ENCODE measurements at places on chromosomes 3 and 15. TPM values are rescaled to one million over a fixed set of nuclear protein-coding genes. Genes with fewer than 3 reads are reported as not detected.

Gene FMN1
- 0.12 TPM for total RNA-seq

DNA sequence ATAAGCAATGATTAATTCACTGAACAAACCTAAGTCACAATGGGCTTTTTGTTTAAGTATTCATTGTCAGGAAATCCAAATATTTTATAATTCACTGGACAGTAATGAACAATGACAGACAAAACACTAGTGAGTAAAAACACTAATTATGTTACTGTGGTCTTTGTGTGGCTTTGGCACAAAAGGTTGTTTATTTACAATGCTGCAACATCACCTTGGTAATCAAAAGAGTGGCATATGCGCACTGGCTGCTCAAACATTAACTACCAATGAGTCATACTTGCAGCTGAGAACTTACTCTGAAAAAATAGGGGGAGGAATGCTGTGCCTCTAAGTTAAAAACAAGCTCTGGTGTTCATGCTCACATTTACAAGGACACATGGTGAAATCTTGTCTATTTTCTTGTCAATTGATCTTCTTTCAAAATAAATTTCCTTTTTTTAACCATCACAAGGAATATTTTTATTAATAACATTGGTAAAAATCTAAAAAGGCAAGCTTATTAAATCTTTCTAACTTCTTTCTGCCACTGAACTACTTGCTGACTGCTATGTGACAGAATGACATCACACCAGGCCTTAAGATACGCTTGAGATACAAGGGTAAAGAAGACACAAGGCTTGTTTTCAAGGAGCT, 85.2 kb upstream of the PPIB start:
- peak; percentile 13 for DNase-seq

Gene UQCRC1
- total RNA-seq = 211 TPM

Gene SLC12A1
- total RNA-seq = not detected

GRCh38 chr15:88563638-88564037, 17.2 kb upstream of the DET1 start:
- no peak for DNase-seq

DNA sequence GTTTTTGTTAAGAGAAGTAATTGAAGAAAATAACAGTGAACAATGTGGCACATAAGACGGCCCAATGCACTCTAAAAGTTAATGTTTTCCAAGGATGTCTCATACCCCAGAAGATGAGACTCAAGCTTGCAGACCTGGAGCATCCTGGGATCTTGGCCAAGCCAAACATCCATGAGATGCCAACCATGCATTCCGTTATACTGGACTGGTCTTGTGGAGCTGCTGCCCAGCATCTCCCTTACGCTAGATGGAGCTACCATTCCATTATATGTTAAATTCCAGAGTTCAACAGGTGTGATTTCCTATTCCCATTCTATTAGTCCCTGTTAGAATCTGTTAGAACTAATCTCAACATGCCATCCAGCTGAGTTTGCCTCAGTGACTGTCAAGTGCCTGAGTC, 181.8 kb downstream of the PDCD6IP start:
- no peak for DNase-seq

Gene AGTR1
- not detected for total RNA-seq

DNA sequence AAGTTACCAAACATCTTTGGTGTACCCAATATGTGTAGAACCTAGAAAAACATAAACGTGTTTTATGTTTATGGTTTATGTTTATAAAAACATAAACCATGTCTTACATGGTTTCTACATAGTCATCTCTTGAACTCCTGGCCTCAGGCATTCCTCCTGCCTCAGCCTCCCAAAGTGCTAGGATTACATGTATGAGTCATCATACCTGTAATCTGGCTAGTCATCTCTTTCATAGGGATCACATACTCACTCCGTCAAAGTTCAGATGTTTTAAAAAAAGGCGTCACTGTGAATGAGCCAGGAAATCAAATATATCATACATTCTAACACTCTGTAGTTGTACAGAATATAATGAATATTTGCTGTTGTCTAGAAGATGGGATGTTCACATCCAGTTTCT, 178.6 kb downstream of the CPNE4 start:
- no peak for DNase-seq

DNA sequence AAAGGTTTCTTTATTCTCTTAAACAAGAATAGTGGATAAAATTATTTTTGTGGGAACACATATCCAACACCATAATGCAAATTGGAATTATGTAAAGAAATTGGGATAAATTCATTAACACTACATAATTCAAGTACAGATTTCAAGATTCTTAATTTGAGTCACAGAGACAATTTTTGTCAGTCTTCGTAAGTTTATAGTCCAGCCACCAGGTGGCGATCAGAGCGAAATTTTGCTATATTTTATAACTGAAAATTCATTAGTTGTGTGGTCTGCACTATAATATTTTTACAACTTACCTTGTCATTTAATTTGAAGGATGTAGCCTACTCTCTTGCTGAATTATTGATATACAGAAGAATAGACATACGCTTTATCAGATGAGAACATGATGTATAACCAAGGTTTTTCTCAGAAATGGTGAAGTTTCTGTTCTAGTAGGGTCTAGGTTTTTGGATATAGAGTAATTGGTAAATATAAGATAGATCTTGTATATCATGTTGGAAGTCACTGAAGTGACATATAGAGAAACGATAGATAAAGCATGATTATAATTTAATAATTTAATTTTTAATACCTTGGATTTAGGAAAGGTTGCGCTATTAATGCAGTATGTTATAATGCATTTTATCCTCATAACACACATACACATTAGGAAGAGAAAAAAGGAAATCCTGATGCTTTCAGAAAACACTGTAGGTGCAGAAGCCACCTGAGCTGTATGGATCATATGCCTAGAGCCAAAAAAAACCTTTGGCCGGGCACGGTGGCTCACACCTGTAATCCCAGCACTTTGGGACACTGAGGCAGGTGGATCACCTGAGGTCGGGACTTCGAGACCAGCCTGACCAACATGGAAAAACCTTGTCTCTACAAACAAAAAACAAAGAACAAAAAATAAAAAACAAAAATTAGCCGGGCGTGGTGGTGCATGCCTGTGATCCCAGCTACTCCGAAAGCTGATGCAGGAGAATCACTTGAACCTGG, 31.7 kb downstream of the PLSCR4 start:
- DNase-seq = peak; percentile 60

DNA sequence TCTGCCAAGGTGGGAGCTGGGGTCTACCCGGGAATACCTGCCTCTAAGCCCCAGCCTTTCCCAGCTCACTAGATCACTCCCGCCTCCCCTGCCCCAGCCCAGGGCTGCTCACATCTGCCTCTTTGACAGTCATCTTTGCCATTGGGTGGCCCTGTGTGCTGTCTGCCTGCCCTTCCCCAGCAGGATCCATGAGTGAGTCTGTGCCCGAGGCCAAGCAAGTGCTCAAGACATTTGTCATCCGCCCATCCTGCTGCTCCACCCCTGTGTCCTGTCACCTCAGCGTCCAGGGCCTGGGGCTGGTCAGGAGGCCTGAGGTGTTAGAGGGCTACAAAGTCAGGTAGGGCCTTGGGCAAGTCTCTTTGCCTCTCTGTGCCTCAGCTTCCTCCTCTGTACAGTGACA, 89.4 kb downstream of the LSM3 start:
- no peak for DNase-seq

DNA sequence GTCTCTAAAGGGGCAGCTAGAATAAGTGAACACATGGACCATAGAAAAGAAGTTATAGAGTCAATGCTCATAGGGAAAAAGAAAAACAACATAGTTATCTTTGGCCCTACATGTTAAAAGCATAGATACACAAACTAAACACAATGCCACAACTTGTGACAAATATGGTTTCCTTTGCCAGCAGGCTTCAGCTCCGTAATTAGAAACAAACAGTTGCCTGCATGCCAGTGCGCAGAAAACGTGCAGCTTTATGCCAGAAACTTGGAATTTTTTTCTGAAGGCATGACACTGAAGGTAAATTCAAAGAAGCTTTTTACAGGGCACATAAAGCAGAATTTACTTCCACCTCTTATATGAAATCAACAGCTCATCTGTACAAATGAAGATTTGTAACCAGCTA, 2.2 kb upstream of the CPNE4 start:
- DNase-seq = no peak

DNA sequence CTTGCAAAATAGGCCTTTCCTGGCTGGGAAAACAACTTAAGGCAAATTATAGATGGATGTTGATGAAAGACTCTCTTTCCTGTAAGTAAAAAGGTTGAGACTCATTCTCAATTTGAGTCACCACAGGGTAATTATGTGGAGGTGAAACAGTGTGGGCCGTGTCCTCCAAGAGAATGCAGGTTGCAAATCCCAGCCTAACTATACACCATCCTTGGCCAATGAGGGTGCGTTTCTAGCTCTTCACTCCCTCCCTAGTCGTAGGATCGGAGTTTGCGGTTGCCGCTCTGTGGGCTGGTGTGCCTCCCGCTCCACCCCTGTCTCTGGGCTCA, 259.9 kb downstream of the PLCL2 start:
- DNase-seq = peak; percentile 36

- no peak for DNase-seq
Measured at GRCh38 chr3:134373271-134374104, 759 bp downstream of the AMOTL2 start.

GRCh38 chr3:135272026-135272669, 477.1 kb downstream of the EPHB1 start:
- DNase-seq = no peak

GRCh38 chr3:184651904-184652303, 60.0 kb downstream of the MAGEF1 start:
- DNase-seq = no peak

DNA sequence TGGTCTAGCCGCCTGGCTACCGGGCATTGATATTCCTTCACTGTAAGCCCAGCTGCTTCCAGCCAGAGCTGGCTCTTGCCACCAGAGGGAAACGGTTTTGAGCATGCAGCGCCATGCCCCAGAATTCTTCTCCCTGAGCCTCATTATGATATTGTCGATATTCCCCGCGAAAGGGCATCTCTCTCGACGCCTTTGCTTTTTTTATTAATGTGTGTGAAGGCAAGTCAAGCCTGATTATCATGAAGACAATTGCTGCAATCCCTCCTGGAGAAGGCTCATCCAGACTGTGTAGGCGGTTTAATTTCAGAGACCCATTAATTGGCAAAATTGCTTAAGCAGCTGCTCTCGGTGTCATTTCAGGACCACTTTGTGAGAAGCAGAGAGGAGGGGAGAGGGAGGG, 321.2 kb upstream of the TLE3 start:
- DNase-seq = no peak

- no peak for DNase-seq
Measured at GRCh38 chr15:46146002-46146401, 511.2 kb downstream of the SQOR start.

- DNase-seq = no peak
Measured at GRCh38 chr3:15314276-15314675, 18.1 kb downstream of the SH3BP5 start.

- no peak for DNase-seq
Measured at GRCh38 chr3:53711387-53711786, 134.8 kb downstream of the CHDH start.

GRCh38 chr15:70190965-70191364, 93.2 kb upstream of the TLE3 start:
- no peak for DNase-seq

GRCh38 chr15:74635228-74635627, 19.6 kb downstream of the CLK3 start:
- peak; percentile 86 for DNase-seq

DNA sequence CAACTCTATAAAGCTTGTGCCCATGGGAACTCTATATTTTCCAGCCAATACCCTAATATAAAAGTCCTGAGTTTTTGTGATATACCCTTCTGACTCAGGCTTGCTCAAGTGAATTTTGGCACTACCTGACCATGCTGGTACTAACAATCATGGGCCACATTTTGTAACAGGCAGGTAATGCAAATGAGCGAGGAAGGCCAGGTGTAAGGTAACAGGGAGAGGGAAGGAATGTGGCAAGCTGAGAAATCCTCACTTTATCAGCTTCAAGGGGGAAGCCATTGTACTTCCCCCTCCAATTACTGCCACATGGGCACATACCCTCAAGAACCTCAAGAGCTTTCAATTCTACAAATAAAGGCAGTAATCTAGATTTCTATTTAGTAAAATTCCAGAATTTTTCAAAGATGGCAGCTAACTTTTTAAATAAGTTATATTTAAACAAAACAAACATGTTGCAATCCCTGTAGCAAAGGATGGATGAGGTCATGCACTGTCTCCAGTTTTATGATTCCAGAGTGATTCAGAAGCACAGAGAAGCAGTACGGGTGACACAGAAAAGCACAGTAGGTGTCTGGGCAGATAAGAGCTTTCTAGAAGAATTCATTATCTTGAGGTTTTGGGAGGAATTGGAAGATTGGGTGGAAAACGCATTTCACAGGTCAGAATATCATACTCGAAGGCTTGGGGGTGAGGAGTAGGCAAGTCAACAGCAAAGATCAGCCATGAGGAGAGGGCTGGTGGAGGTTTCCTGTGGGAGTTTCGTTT, 87.6 kb downstream of the FOXP1 start:
- DNase-seq = peak; percentile 43

Gene STAC
- total RNA-seq = not detected

- no peak for DNase-seq
Measured at GRCh38 chr3:197906850-197907187, 43.2 kb upstream of the RPL35A start.

Gene ALPK3
- total RNA-seq = 0.02 TPM

- no peak for DNase-seq
Measured at GRCh38 chr15:81653259-81653658, 279.2 kb upstream of the TMC3 start.

Gene FAM219B
- 60.3 TPM for total RNA-seq

- DNase-seq = no peak
Measured at GRCh38 chr3:190116551-190117067, 4.1 kb downstream of the P3H2 start.
